Non-pigmented ciliary epithelial cell (primary cell): ENCODE measurements at places on chromosomes 11 and 22.

DNA sequence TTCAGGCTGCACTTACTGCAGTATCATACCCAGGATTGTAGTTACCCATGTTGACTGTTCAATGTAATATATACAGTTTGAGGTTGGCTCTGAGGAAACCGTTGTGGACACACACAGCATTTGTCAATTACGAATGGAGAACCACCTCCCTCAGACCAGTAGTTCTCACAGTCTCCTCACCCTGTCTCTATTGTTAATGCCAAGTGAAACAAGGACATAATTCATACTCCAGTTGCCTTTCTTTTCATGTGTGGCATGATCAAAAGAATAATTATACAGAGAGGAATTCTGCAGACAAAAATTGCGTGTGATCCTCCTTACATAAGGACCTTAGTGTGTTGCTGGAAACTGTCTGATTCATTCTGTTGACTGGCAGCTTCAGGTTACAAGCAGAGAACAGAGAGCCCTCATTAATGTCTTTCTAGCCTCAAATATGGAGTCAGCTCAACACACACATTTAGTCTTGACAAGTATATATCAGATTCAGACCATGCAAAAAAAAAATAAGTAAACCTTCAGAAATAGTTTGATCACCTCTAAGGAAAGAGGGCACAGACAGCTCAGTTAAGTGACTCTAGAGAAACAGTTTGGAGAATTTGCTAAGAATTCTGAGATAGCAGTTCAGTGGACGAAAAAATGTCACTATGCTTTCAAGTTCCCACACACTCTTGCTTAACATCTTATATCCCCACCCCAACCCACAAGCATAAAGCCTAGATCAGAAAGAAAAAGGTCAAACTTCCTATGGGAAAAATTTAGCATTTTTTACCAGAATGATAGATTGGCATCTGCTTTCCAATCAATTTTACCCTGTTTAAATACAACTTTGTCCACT, 96.1 kb downstream of the MAML2 start:
- DNase-seq = no peak

GRCh38 chr11:59783632-59784090, 26.9 kb downstream of the MRPL16 start:
- no peak for DNase-seq

- DNase-seq = no peak
These were observed 369.7 kb downstream of the SHANK2 start for GRCh38 chr11:70882716-70883085.

DNA sequence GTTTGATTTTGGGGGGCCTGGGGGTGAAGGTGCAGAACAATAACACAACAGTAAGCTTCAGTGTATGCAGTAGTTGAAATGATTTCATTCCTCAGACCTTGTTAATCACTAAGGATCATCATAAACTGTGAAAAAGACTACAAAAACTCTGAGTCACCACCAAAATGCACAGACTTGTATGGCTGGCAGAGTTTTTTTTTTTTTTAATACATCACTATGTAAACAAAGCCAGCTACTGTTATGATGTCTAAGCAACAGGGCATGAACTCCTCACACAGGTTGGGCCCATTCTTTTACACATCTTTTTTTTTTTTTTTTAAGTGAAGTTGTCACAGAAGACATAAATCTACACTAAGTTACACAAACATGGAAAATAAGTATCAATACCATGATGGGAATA, 311.9 kb downstream of the GUCY1A2 start:
- DNase-seq = peak; percentile 69

DNA sequence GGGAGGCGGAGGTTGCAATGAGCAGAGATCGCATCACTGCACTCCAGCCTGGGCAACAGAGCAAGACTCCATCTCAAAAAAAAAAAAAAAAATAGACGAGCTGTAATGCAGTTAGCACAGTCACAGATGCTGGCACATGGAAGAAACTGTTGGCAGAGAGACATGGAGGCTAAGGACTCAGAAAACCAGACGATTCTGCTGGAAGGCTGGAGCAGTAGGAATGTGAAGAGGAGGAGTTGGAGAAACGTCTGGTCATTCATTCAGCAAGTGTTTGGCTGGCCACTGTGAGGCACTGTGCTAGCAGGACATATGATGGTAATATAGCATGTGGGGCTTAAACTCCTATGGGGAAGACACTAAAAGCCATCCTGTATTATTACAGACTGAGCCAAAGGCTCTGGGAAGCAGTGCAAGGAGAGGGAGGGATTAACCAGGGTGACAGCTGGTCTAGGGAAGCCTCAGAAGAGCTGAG, 5.0 kb downstream of the UQCR10 start:
- no peak for DNase-seq

- no peak for DNase-seq
These were observed 54.0 kb upstream of the TOP3B start for GRCh38 chr22:22036588-22036987.

- no peak for DNase-seq
These were observed 293.5 kb downstream of the TBC1D22A start for GRCh38 chr22:47055921-47056320.

- DNase-seq = no peak
These were observed 6.3 kb upstream of the CTSD start for GRCh38 chr11:1770061-1770460.

DNA sequence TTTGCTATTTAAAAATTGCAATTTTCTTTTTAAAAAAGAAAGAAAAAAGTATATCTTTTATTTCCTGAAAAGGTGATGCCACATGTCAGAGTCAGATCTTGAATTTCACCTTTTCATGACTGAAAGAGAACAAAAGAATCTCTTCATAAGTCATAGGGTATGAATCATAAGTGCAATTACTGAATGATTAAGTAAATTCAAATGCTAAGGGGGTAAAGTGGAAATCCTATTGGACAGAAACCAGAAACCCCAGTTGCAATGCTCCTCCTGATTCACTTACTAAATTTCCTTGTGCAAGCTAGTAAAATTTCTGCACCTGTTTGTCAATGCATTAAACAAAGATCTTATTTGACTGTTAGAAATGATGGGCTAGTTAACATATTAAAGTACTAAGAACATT, 8.2 kb upstream of the PRRG4 start:
- no peak for DNase-seq

- DNase-seq = no peak
These were observed 22.7 kb downstream of the NAV2 start for GRCh38 chr11:19735157-19735908.

DNA sequence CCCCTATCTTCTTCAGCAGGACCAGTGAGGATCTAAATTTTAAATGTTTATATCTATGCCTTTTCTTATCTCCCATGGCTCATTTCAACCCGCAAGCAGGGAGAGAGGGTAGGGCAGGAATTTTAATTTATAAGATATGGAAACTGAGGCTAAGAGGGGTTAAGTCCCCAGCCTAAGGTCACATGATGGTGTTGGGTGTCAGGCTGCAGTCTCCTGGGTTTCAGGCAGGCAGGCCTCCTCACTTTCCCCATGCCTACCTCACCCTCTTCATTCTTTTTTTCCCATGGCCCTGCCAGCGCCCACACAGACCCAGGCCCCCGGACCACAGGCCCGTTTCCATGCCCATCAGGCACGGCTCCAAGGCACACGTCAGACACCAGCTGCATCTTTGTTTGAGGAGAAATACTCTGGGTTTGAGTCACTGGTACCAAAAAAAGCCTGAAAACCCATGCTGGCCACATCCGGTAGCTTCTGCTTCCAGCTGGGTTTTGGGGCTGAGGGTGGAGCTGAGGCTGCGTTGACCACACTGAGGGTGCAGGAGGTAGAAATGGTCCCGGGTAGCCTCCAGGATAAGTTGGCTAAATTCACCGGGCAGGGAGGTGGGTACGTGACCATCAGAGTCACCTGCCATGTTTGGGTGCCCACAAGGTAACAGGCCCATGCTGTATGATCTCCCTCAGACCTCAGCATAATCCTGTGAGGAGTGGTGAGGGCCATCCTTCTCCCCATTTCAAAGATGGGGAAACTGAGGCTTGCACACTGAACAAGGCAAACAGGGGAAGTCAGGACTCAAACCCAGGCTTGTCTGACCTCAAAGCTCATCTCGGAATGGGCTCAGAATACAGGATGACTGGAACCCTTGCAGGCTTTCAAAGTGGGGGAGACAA, 7.5 kb downstream of the CRYBB1 start:
- DNase-seq = peak; percentile 67

- DNase-seq = no peak
These were observed 3.5 kb downstream of the YIF1A start for GRCh38 chr11:66285250-66285947.

GRCh38 chr11:107682171-107682570, 29.7 kb downstream of the SLN start:
- DNase-seq = no peak

- peak; percentile 42 for DNase-seq
These were observed 20.0 kb downstream of the GUCY1A2 start for GRCh38 chr11:106998116-106998915.

GRCh38 chr11:130762638-130763037, 153.6 kb downstream of the SNX19 start:
- no peak for DNase-seq

GRCh38 chr22:37472418-37473006, 13.7 kb downstream of the MFNG start:
- DNase-seq = no peak

DNA sequence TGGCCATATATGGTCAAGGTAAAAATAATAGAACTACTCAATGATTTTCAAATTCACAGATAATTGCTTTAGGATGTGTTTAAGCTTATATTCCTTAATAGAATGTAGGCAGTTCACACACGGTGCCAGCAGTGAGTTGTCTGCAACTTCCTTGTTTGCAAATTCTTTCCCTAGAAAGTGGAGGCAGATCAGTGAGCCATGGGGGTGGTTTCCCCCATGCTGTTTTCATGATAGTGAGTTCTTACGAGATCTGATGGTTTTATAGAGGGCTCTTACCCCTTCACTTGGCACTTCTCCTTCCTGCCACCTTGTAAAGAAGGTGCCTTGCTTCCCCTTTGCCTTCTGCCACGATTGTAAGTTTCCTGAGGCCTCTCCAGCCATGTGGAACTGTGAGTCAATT, 111.8 kb upstream of the LMO1 start:
- DNase-seq = no peak

DNA sequence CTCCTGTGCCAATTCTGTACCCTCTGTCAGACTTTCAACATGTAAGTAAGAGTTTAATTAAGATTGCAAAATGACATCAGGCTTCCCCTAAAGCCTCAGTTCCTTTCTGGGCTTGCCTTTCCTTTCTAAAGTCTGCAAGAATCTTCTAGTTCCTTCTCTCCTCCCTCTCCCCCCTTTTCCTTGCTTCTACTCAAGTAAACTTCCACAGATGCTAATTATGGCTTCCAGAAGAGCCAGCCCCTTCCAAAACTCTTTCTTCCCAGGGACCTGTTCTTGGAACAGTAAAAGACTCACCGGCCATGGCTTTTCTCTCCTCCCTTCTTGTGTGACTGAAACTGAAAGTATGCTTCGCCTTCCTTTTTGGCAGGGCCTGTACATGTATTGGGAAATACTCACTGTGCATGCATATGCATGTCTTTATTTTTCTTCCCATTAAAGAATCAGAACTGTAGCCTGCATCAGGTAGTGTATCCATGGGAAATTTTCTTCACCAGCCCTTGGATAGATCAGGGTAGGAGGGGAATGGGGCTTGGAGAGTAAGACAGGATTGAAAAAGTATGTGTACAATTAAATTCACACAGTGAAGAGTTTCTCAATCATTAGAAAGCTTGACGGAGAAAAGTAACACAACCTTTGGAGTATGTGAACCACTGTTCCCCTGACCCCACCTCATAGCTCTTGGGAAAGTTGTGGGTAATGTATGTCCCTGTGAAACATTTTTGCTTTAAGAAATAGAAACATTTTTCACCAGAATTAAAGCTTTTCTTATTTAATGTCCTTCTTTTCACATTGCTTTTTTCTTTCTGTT, at the start of gene CASP1:
Gene CASP1 (minus strand): TSS at position 332 of the 808 bp plus-strand sequence. CDS start 31 bp downstream, at position 301.
- peak; percentile 30 for DNase-seq

DNA sequence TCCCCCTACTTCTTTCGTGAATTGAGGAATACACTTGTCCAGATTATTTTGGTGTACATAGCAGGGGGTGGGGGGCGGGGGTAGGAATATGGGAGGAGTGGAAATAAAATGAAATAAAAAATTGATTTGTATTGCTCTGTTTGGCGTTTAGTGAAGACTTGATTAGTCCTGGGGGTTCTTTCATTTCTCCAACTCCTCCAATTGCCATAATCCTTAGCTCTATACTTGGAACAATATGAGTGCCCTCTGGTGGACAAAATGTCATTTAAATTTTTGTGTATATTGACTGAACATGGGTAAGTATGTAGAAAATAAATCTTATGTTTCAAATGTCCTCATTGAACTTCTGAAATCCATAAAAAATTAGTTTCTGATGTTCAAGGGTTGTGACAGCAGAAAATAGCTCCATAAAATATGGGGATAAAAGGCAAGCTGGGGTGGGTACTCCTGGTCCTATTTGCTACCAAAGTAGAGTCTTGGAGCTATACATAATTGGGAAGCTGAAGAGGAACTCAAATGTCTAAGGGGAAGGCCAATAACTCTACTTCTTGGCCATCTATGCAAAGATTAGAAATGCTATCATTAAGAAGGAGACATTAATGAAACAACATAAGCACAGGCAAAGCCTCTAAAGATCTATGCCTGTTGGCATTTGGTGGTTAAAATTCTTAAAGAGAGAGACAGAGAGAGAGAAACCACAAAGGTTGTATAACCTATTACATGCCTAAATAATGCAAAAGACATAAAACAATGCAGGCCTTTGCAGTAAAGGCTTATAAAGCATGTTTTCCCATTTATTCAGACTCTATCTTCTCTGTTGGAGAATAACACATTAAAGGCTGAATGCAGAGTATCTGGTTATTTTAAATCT, 421.6 kb downstream of the METTL15 start:
- DNase-seq = peak; percentile 55

DNA sequence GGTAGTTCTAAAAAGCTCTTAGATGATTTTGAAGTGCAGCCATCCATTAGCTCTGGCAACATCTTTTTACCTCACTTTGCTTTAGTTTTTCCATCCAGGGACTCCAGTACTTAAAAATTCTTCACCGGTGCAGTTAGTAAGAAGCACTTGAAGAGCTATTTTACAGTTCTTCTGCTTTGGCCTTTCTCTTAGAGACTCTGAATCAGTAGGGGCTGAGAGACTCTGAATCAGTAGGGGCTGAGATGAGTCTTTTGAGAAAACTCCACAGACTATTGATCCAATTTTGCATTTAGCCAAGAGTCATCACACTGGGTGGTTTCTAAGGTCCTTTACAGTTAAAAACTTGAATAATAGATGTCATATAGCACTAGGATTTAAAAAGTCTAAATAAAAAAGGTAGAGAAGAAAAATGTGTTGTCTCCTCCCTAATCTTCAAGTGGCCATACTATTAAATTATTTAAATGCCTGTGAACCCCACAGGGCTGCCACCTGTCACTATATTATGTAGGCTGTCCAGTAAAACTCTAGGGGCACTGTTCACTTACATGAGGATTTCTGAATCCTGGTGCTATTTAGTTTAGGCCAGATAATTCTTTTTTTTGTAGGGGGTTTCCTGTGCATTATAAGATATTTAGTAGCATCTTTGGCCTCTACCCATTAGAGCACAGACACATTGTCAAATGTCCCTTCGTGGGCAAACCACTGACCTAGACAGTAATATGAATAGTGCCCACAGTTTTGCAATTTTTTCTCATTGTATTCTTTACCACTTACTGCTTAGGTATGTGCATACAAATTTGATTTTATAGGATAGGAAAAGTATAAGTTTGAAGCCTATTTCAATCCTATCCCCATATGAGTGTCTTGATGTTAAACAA, 26.3 kb upstream of the HIKESHI start:
- DNase-seq = no peak

- DNase-seq = no peak
These were observed 248.8 kb downstream of the TBC1D22A start for GRCh38 chr22:47011131-47011858.
